ENCODE measurements at places on chromosomes 12 and 14.

- DNase-seq = no peak
Observed at GRCh38 chr14:71013551-71014192, 106.4 kb downstream of the PCNX1 start.

DNA sequence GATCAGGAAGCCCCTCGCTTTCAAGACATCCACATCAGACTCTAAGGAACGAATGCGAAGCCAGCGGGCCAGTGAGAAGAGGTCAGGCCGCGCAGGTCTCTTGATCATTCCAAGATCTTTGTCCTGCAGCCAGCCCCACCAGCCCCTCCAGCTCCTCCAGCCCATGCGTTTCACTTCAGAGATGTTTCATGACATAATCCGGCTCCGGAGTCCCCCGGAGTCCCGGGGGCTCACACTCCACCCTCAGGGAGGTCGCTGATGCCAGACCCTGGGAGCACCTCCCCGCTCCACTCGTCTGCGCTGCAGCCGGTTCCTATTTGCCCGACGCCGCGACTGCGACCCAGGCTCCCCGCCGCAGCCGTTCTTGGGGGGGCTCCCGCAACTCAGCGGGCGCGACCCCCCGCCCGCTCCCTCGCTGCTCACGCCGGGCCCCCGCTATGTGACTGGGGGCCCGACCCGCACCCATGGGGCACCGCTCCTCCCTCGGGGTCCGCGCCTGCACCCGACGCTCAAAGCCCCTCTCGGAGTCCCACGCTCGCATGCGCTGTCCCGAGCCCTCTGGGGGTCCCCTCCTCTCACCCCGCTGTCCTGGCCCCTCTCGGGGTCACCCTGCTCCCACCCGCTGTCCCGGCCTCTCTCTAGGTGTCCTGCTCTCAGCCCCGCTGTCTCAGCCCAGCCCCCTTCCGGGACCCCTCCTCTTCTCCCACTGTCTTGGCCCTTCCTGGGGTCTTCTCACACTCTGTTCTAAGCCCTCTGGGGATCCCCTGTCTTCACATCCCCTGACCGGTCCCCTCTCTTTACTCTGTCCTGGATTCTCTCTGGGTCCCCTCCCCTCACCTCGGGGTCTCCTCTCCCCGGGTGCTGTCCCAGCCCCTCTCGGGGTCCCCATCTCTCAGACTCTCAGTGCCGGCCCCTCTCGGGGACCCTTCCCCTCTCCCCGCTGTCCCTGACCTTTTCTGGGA lies 1.1 kb downstream of the TAOK3 start:
- DNase-seq = no peak

- no peak for DNase-seq
Observed at GRCh38 chr12:54251667-54252284, 28.1 kb downstream of the CBX5 start.

DNA sequence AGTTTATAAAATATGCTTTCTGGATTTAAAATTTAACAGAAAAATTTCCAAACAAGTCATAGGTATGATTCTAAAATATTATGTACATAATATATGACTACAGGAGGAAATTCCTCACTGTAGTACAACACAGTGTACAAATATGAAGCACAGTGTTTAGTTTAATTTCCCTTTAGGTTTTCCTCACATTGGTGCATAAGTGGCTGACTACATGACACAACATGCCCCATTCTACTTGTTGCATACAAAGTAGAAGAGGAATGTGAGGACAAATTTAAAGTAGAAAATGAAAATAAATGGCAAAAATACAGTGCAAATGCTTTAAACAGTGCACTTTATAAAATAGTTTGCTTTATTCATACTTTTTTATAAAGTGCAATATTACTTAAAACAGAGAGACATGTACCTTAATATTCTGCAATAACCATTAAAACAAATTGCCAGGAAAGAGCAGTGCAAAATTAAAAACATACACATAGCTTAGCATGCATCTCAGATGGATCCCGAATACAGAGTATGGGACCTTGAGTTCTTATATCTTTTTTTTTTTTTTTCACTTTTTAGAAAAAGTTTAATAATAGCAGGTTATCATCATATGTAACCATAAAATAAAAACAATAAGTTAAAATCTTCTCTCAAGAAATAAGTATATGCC lies 54.8 kb upstream of the TTC7B start:
- DNase-seq = no peak

DNA sequence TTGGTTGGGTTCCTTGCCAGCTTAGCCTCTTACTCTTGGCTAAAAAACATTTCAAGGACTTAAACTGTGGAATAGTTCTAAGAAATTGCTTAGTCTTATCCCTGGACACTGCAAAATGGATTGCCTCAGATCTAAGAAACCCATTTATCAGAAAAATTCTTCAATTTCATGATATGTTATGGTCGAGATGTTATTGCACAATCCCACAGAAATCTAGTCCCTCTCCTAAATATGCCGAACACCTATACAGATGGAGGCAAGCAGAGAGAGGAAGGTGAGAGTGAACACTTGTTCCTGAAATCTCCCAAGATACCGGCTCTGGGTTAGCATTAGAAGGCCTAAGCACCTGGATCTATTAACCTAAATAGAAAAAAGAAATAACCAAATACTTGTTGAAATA lies 267.2 kb downstream of the PAWR start:
- DNase-seq = no peak

GRCh38 chr12:45933504-45933903 lies 56.9 kb downstream of the SCAF11 start:
- no peak for DNase-seq

- DNase-seq = no peak
Observed at GRCh38 chr14:32627545-32628298, 298.6 kb downstream of the AKAP6 start.

GRCh38 chr12:11727133-11727664 lies 77.7 kb downstream of the ETV6 start:
- no peak for DNase-seq

DNA sequence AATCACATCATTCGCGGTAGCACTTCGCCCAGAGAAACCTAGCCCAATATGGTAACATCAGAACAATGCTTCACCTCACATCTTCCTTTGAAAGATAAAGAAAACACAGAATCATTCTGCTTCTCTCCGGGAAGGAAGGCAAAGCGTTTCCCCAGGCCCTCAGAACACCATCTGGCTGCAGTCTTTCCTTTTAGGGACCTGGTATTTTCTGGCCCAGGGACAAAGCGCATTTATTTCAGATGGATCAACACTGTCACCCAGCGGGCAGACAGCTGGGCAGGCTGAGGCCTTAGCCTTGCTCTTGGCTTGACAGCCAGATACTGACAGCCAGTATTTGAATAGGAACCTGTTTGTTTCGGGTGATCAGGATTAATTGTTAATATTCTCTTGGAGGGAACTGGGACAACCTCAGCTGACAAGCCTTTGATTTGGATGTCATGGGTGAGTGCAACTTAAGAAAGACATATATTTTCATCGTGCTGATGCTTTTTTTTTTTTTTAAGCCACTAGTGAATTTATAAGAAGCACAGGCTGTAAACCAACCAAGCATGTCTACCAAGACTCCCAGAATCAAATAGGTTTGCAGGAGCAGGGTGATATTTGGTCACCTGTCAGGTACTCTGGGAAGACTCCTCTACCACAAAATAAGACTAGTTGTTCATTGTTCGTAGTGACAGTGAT lies 118.9 kb downstream of the VEZT start:
- no peak for DNase-seq

DNA sequence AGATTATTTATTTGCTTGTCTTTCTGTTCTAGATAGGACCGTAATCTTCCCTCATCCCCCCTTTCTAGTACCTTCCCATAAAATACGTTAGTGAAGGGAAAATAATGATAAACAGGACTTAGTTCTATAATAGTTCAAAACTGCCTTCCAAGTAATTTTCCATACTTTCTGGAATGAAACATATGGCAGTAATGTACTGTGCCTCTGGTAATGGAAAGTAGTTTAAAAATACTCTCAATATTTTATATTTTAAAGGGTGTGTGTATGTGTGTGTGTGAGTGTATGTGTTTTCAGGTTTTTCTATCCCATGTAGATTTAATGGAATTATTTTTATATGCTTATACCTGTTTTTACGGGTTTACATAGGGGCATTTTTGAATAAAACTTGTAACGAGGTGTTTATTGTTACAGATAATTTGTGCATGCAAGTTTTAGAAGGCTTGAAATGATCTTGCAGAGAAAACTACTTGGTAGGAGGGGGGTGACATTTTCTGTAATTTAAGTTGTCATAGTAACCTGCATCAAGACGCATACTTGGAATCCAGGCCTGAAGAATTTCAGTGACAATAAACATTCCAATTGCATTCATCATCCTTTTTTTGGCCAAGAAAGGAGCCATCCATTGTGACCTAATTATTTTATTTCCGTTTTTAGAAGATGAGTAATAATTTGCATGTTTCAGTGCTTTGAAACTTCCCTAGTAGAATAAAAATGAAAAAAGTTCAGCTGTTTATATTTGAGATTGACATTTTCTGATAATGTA lies 38.9 kb downstream of the RASSF8 start:
- DNase-seq = no peak

DNA sequence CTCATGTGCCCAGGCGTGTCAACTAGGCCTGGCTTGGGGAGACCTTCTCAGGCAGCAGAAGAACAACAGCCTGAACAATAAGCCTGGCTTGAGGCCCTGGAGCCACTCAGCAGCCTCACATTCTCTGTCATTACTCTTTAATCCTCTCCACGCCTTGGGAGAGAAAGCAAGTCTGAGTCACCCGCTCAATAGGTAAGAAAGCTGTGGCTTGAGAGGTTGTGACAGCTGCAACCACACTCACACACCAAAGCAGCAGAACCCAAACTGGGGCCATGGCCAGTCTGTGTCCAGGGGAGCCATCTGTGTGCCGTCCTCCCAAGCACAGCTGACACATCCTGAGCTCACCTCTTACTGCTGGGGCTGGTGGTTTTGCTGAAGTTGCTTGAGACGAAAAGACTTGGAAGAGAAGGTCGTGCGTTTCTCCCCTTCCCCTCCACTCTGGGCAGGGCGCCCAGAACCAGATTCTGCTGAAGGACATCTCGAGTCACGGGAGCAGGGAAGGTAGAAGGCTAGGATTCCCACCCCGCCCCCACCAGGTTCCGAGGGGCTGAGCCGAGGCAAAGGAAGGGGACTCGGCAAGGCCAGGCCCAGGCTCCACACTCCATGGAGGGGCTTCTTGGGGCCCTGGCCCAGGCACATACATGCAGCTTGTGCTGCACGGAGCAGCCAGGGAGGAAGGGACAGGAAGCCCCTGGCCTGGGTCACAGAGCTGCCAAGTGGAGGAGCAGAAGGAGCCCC lies 5.5 kb downstream of the TMEM63C start:
- no peak for DNase-seq

All from NCI-H1436 treated with DMSO at 0.1 percent for 48 hours (cell line).